Ureter (tissue), 1 donor: ENCODE measurements at places on chromosomes 6 and 20. TPM values are rescaled to one million over a fixed set of nuclear protein-coding genes. Genes with fewer than 3 reads are reported as not detected.

DNA sequence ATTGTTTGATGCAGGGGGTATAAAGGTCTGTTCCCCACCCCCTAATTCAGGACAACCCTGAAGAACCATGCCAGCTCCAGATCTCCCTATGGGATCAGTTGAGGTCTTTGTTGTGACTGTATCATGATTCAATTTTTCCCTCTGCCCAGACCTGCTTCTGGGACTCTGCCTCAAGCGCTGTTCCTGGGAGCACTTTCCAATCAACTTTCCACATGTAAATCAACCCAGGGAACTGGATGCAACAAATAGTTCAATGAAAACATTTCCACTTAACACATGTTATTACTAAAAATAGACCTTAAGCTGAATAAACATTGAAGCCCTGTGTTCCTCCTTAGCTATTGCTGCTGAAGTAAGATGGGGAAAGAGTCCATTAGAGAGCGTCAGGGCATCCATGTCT lies 139.5 kb downstream of the C6orf58 start:
- DNase-seq, result no peak

- no peak for DNase-seq
These were observed 23.4 kb downstream of the SCML4 start for GRCh38 chr6:107800564-107801164.

DNA sequence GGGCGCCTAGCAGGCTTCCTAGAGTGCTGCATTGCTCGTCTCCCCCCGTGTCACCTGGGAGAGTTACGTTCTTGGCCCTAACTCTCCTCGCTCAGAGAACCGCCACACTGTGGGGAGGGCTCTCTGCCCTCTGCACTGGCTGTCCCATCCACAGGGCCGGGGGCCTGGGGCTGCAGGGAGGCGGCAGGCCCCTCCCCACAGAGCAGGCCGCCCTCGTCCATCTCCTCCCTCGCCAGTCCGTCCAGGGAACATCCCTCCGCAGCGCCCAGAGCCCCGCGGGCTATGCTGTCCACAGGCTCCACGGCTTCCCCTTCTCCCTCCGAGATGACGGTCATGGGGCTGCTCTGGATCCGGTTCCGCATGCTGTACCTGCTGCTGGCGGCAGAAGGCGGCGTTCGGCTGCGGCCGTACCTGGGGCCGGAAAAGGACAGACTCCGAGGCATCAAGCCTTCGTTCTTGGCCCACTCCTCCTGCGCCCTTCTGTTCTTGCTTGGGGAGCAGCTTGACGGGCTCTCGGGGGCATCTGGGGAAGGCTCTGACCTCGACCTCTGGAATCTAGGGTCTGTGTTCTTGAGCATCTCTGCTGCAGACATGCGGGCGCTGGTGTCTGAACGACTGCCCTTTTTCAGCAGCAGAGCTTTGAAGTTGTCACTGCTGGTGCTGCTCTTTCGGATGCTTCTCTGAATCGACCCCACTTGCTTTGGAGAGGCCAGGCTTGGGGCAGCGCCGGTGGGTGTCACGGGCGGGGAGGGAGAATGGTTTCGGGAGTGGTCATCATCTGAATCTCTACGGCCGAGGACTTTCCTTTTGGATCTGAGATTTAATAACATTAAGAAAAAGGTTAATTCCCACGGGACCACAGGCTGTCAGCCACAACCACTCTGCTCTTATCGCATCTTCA lies 20.2 kb downstream of the HEBP2 start:
- DNase-seq, result no peak

DNA sequence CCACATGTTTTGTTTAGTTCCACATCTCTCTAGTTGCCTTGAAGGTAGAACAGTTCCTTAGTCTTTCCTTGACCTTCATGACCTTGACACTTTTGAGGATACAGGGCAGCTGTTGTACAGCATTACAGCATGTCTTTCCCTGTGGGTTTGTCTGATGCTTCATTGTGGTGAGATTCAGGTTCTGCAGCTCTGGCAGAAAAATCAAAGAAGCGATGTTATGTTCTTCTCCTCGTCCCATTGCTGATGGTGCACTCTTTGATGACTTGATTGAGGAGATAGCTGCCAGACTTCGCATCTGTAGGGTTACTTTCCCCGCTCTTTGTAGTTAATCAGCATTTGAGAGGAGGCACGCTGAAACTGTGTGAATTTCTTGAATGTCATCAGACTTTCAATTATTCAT lies 12.0 kb downstream of the CEBPB start:
- no peak for DNase-seq

DNA sequence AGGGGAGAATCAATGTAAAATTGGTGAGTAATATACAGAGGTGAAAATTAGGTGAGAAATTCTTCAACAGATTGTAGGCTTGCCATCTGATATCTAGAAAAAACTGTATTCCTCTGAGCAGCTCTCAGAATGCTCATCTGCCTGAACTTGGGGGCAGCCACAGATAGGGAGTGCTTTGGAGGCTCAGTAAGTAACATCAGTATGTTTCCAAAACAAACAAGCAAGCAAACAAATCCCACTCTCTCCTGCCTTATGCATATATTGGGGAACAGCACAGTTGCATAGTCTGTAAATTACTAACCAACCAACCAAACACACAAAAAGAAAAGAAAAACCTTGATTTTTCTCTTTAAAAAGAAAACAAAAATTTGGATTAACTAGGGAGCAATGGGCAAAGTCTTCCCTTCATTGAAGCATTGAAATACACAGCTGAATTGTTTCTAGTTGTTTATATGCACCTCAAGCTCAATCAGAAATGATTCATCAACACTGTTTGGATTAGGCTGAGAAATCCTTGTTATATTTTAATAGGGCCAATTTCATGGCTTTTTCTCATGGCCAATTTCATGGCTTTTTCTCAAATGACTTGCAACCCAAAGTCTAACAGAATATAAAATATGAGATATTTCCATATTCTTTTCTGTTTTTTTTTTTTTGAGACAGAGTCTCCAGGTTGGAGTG lies 50.1 kb upstream of the DEK start:
- DNase-seq, result no peak

DNA sequence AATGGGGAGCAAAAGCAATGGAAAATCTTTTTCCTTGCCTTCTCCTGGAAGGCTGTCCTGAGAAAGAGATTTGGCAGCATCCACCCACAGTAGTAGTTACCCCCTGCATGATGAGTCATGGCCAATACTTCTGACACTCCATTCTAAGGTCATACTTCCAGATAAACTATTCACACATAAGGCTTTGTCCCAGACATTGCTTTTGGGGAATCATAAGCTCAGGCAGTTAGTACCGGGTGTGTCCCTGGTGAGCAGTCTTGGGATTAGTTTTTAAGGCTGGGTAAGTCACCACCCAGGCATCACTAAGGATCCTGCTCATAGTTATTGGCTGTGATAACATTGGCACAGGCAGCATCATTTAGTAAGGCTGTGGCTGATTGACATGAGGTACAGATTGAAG lies 160.6 kb upstream of the GGTLC1 start:
- DNase-seq, result no peak

GRCh38 chr6:155373276-155373675 lies 59.0 kb upstream of the TFB1M start:
- no peak for DNase-seq

DNA sequence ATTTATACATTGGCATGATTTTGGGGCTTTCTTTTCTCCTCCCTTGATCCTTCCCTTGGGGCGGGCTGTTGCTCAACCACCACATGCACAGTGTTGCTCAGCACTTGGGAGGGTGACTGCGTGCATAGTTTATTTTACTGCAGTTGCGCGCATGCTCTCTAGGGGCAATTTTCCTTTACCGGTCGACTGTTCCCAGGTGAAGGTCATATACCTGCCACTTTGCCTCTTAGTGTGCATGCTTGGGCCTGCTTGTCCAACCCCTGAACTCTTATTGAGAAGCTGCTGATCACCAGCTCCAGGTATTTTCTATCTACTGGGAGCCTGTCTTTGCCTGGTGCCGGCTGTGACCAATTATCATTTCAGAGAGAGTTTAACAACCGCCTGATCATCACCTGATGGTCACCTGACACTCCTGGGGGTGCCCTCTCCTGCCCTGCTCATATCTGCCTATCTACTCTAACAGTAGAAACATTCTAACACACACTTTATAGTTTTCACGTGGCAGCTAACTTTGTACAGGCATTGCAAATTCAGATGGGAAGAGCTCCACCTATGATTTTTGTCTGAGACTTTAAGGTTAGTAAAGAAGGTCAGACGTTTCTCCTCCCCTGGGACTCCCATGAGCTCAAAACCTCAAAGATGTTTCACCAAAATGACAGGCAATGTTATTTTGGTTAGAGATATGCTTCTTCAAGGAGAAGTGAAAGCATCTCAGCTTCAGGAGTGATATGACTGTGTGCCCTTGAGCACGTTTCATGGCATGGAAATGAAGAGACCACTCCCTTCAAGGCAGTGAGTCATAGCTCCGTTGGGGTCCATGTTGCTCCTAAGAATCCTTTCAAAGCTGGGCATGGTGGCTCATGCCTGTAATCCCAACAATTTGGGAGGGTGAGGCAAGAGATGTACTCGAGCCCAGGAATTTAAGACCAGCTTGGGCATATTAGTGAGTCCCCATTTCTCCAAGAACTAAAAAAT lies 227.5 kb upstream of the MYLIP start:
- peak; percentile 55 for DNase-seq

GRCh38 chr6:9761220-9761619 lies 653.7 kb downstream of the TFAP2A start:
- DNase-seq, result no peak

GRCh38 chr6:124073021-124073420 lies 269.4 kb downstream of the NKAIN2 start:
- DNase-seq, result no peak

Gene DEFB121
- not detected for total RNA-seq

Gene SIRPB1
- total RNA-seq, result 5.9 TPM

Gene GABRR1
- not detected for total RNA-seq

Gene EBF4
- 30.3 TPM for total RNA-seq
